ENCODE measurements at places on chromosomes 11 and 22.

- no peaks in the 10 kb centered on the region for H3K27me3 ChIP-seq
- H3K4me1 ChIP-seq, result peaks cover 20% of the 10 kb centered on the region
- no peak for DNase-seq
- no peak overlapping the region for H3K4me3 ChIP-seq
Observed at GRCh38 chr11:34234086-34234740, 123.6 kb downstream of the ABTB2 start.

DNA sequence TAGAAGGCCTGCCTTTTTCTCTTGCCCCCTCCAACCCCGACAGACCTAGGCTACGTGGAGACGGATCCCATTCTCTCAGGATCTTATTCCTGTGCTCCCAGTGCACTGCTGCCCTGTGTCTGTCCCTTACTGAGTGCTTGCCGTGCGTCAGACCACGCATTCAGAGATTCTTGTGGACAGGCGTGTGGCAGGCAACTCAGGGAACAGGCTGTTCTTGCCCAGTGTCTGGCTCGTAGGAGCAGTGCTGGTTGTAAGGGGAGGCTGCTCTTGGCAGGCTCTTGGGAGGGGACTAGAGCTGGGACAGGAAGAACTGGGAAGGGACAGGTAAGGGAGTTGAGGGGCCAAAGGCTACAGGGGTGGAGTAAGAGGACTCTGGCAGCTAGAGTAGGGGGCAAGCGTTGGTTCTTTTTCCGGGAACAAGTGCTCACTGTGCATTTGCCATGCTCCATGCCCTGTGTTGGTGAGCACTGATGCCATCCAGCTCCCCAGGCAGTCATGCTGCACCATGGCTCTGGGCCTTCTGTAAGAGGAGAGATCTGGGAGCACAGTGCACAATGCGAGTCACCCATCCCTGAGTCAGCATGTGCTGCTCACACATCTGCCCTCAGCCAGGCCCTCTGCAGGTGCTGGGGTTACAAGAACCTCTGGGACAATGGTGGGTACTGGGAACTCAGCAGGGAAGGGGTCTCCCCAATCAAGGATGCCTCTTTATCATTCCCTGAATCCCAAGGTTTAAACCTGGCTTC, 119.1 kb downstream of the TBC1D22A start:
- no peaks in the 10 kb centered on the region for H3K27me3 ChIP-seq
- H3K27ac ChIP-seq, result no peak overlapping the region
- no peak for DNase-seq
- peaks cover 9% of the 10 kb centered on the region for H3K36me3 ChIP-seq
- H3K4me3 ChIP-seq, result no peak overlapping the region

GRCh38 chr11:443542-444199, 1.9 kb upstream of the ANO9 start:
- no peak overlapping the region for H3K4me3 ChIP-seq
- no peaks in the 10 kb centered on the region for H3K27me3 ChIP-seq
- no peaks in the 10 kb centered on the region for H3K36me3 ChIP-seq
- H3K4me1 ChIP-seq, result peaks cover 19% of the 10 kb centered on the region
- H3K27ac ChIP-seq, result no peak overlapping the region
- no peak for DNase-seq

DNA sequence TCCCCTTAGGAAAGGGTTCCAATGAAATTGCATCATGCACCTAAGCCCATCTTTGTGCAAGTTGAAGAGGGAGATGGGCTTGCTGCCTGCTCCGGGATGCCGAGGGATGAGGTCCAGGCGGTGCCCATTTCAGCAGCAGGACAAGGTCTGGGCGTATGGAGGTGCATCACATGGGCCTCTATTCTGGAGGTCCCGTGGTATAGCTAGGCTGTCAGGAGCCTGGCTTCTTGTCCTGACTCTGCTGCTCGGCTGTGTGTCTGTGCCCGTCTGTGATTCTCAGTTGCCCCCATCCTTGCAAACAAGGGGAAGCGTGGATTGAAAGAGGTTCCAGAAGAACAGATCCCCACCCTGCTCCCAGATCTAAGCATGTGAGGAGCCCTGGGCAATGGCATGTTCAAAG, 130.0 kb downstream of the OSBP2 start:
- H3K4me1 ChIP-seq, result peaks cover 2% of the 10 kb centered on the region
- DNase-seq, result no peak
- H3K27me3 ChIP-seq, result peaks cover 86% of the 10 kb centered on the region
- no peaks in the 10 kb centered on the region for H3K36me3 ChIP-seq
- H3K27ac ChIP-seq, result no peak overlapping the region
- H3K4me3 ChIP-seq, result no peak overlapping the region

GRCh38 chr11:74992852-74993251, 4.1 kb downstream of the NEU3 start:
- DNase-seq, result no peak
- H3K36me3 ChIP-seq, result peaks cover 9% of the 10 kb centered on the region
- H3K4me3 ChIP-seq, result no peak overlapping the region
- H3K27ac ChIP-seq, result no peak overlapping the region
- H3K27me3 ChIP-seq, result no peaks in the 10 kb centered on the region
- H3K4me1 ChIP-seq, result peaks cover 6% of the 10 kb centered on the region

- no peak overlapping the region for H3K27ac ChIP-seq
- H3K4me1 ChIP-seq, result peaks cover 15% of the 10 kb centered on the region
- peaks cover 5% of the 10 kb centered on the region for H3K36me3 ChIP-seq
- peak overlapping the region; percentile 86 for H3K4me3 ChIP-seq
- DNase-seq, result no peak
Observed at GRCh38 chr11:64306876-64307622, 1.7 kb downstream of the ESRRA start.

DNA sequence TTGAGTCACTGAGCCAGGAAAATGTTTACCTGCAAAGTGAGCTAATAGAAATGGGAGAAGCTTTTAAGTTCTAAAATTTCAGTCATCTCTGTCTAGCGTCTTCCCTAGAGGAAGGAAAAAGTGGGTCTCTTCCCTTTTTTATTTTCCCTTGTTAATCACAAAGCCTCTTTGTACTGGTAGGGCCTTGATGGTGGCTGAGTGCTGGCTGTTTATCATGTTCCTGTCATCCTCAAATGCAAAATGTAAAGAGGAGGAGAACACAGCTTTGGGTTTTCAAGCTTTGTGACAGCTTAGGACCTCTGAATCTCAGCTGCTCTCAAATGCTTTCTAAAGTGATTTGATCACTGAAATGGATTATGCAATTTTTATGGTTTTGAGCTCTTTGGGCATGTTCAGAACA, 222.0 kb downstream of the TMEM135 start:
- H3K36me3 ChIP-seq, result peaks cover 3% of the 10 kb centered on the region
- H3K4me3 ChIP-seq, result no peak overlapping the region
- H3K4me1 ChIP-seq, result peaks cover 36% of the 10 kb centered on the region

GRCh38 chr22:26763633-26764361, 106.4 kb downstream of the MIAT start:
- no peak for DNase-seq
- peak overlapping the region; percentile 8 for H3K27ac ChIP-seq
- H3K4me1 ChIP-seq, result peaks cover 15% of the 10 kb centered on the region
- no peaks in the 10 kb centered on the region for H3K27me3 ChIP-seq
- no peak overlapping the region for H3K4me3 ChIP-seq

GRCh38 chr11:113398669-113399430, 11.3 kb downstream of the ANKK1 start:
- no peaks in the 10 kb centered on the region for H3K4me1 ChIP-seq
- H3K36me3 ChIP-seq, result no peaks in the 10 kb centered on the region
- H3K4me3 ChIP-seq, result no peak overlapping the region
- H3K27ac ChIP-seq, result no peak overlapping the region

DNA sequence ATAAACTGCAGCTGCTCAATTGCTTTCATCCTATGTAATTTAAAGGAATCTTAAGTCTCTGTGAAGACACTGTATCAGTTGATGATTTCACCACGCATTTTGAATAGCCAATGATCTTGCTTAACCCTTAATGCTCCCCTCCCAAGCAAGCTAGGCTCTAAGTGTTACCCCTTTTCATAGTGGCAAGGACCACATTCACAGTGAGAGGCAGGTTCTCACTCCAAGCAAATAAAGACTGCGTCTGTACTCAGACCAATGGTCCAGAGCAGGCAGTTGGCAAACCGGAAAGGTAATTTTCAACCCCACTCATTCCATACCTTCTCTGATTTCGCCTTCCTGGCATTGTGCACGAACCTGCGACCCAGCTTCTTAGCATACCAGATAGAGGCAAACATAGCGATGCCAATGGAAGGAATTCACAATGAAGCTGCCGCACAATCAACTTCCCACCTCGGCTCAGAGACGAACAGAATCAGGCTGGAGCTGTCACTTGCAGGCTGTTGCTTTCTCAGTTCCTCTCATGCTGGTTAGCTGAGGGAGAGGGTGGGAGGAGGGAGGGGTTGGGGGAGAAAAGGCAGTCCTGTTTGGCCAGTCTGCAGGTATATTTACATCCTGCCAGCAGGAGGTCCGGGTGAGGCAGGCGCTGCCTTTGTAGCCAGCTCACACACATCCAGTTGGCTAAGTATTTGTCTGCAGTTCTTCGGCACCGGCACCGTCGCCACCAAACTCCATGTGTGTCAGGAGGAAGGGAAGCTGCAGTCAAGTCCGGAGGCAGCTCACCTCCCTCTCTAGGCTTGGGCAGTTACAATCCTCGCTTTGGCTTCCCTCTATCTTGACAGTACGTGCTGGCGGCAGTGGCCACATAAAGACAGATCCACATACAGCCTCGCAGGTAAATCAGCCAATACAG, 1151.2 kb upstream of the CCDC90B start:
- H3K4me3 ChIP-seq, result peak overlapping the region; percentile 59
- H3K4me1 ChIP-seq, result peaks cover 7% of the 10 kb centered on the region
- no peak for DNase-seq
- H3K27me3 ChIP-seq, result peaks cover 38% of the 10 kb centered on the region
- no peak overlapping the region for H3K27ac ChIP-seq

GRCh38 chr11:87662287-87662686, 513.0 kb downstream of the RAB38 start:
- H3K4me3 ChIP-seq, result no peak overlapping the region
- peaks cover 5% of the 10 kb centered on the region for H3K4me1 ChIP-seq
- DNase-seq, result no peak
- no peaks in the 10 kb centered on the region for H3K27me3 ChIP-seq

GRCh38 chr11:74669211-74670160, 61.7 kb downstream of the CHRDL2 start:
- DNase-seq, result no peak
- no peak overlapping the region for H3K4me3 ChIP-seq
- no peaks in the 10 kb centered on the region for H3K27me3 ChIP-seq
- H3K27ac ChIP-seq, result no peak overlapping the region
- H3K36me3 ChIP-seq, result no peaks in the 10 kb centered on the region

- no peak for DNase-seq
- H3K36me3 ChIP-seq, result no peaks in the 10 kb centered on the region
- H3K27me3 ChIP-seq, result no peaks in the 10 kb centered on the region
- H3K4me1 ChIP-seq, result peaks cover 21% of the 10 kb centered on the region
- H3K27ac ChIP-seq, result no peak overlapping the region
Observed at GRCh38 chr22:39251762-39252460, 7.1 kb upstream of the PDGFB start.

- H3K27me3 ChIP-seq, result no peaks in the 10 kb centered on the region
- DNase-seq, result no peak
- no peak overlapping the region for H3K27ac ChIP-seq
- H3K4me3 ChIP-seq, result no peak overlapping the region
Observed at GRCh38 chr22:19182472-19183157, 4.1 kb upstream of the SLC25A1 start.

- H3K36me3 ChIP-seq, result peaks cover 8% of the 10 kb centered on the region
- H3K27ac ChIP-seq, result peak overlapping the region; percentile 62
- DNase-seq, result no peak
- H3K4me1 ChIP-seq, result peaks cover 78% of the 10 kb centered on the region
- no peak overlapping the region for H3K4me3 ChIP-seq
Observed at GRCh38 chr11:128474036-128474874, 113.1 kb downstream of the ETS1 start.

- DNase-seq, result peak; percentile 28
- H3K27ac ChIP-seq, result no peak overlapping the region
- no peak overlapping the region for H3K4me3 ChIP-seq
- no peaks in the 10 kb centered on the region for H3K4me1 ChIP-seq
Observed at GRCh38 chr11:116513894-116514293, 258.9 kb downstream of the BUD13 start.

- H3K4me3 ChIP-seq, result no peak overlapping the region
- no peaks in the 10 kb centered on the region for H3K27me3 ChIP-seq
- no peaks in the 10 kb centered on the region for H3K36me3 ChIP-seq
Observed at GRCh38 chr11:79100093-79100910, 340.5 kb downstream of the TENM4 start.

DNA sequence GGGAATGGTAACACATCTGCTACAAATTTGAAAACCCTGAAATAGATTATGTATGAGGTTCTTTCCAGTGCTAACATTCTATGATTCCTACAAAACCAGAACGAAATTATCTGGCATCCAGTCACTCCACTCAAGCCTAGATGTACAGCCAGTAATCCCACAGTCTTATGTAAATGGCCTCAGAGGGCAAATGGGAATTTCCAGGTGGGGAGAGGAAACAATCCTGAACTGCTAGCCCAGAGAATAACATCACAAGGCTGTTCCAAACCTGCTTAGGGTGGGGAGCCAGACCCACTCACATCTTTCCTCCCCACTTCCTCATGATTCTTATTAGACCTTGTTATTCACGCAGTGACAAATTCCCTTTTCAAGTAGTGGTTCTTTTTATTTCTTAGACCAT, 3.5 kb downstream of the FIBIN start:
- no peak for DNase-seq
- peaks cover 12% of the 10 kb centered on the region for H3K4me1 ChIP-seq
- H3K27ac ChIP-seq, result no peak overlapping the region
- peaks cover 12% of the 10 kb centered on the region for H3K27me3 ChIP-seq
- no peaks in the 10 kb centered on the region for H3K36me3 ChIP-seq

DNA sequence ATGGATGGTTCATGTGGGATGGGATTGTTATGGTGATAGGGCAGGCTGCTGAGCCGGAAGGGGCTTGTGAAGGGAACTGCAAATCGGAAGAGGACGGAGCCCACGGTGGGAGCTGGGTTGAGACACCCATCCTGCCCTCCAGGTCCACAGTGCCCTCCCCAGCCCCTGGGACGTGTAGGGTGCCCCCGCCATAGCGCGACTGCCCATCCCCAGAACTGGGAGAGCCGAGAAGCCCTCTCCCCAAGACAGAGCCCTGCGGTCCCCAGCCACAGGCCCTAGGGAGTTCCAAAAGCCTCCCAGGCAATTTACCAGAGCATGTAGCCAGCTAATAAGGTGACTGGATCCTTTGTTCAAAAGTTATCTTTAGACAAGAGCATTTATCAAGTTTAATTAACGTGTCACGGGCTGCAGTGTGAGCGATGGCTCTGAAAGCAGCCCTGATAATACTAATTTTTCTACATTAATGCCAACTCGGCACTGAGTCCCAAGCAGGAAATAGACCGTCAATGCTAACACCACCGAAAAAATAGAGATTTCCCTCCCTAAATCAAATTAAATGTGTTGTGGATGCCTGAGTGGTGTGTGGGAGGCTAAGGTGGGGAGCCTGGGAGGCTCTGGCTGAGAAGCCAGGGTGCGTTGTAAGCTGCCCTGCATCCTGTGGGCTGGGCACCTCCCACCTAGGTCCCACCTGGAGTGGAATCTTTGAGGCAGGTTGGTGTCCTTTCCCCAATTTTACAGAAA, 76.8 kb upstream of the RTL6 start:
- H3K27ac ChIP-seq, result no peak overlapping the region
- H3K27me3 ChIP-seq, result peaks cover 97% of the 10 kb centered on the region
- DNase-seq, result no peak
- H3K4me1 ChIP-seq, result peaks cover 15% of the 10 kb centered on the region
